ENCODE measurements at places on chromosomes 7 and 10.

DNA sequence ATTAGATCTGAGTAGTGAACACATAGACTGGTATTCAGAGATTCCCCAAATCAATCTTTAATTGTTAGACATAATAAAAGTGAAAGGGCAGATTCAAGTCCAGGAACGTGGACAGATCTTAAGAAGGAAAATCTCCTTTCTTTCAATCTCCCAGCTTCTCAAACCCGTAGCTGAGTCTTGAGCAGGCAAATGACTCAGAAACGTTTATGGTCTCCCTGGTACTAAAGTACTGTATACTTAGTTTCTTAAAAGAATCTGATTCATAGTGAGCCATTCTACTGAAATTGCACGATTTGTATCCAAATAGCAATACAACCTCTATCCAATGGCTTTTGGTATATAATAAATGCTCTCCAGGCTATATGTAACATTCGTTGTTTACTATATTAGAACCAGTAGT is 140.4 kb upstream of the RHEB start:
- DNase-seq, result peak; percentile 59

DNA sequence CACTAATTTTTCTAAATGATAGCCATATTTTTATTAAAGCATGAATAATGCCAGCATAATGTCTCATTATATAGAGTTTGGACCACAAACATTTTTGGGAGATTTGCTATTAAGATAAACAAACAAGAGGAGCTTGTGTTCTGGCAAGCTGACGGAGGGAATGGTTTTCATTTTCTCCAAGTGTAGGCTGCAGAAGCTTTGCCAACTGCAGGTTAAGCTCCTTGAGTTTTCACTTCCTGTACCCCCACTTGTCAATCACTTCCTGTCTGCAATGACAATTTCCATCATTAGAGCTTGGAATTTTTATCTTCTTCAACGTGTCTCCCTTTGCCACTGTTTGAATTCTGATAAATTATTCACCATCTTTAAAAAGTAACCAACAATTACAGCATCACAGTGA is 13.4 kb downstream of the EBF3 start:
- peak; percentile 44 for DNase-seq

DNA sequence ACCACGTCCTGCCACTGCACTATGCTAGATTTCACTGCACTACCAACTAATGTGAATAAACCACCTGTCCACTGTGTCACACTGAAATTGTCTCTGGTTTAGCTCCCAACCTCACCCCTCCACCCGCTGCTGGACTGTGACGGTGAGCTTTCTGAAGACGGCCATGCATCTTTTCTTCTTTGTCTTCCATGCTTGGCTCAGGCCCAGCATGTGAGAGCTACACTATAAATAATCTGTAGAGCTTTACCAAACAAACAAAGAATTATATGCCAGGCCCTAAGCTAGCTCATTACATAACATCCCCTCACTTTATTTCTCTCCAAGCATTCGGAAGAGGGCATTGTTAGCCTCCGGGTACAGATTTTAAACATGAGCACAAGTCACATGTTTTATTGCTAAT is 633.2 kb downstream of the TNS3 start:
- no peak for DNase-seq

DNA sequence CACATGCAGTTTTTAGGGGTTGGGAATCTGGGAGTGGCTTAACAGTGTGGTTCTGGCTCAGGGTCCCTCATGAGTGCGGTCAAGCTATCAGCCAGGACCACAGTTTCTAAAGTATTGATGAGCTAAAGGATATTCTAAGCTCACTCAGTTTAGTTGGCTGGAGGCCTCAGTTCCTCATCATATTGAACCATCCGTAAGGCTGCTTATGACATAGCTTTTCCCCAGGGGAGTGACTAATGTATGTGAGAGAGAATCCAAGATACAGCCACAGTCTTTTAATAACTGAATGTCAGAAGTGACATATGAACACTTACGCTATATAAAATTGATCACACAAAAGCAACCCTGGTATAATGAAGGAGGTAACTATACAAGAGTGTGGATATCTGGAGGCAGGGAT is 245.3 kb downstream of the POLR1F start:
- peak; percentile 6 for DNase-seq

DNA sequence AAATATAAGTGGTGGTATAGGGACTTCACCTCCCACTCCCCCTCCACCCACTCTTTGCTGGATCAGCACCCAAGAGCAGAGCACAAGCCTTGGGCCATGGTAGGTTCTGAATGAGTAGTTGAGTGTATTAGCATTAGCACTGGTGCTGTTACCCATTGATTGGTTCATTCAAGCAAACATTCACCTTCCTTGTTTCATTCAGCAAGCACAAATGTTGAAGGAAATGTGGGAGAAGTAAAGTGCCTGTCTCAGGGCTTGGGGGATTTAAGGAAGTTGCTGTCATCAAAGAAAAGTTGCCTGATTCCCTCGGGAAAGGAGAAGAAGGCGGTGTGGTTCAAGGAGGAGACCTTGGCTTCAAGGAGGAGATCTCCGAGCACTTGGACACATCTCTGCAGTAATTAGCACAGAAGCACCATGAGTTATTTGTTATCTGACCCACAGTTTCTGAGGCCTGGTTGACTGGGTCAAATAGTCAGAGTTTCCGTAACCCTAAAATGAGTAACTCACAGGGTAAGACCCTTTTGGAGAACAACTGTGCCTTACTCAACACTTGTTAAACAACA is 17.3 kb downstream of the IL2RA start:
- DNase-seq, result no peak

DNA sequence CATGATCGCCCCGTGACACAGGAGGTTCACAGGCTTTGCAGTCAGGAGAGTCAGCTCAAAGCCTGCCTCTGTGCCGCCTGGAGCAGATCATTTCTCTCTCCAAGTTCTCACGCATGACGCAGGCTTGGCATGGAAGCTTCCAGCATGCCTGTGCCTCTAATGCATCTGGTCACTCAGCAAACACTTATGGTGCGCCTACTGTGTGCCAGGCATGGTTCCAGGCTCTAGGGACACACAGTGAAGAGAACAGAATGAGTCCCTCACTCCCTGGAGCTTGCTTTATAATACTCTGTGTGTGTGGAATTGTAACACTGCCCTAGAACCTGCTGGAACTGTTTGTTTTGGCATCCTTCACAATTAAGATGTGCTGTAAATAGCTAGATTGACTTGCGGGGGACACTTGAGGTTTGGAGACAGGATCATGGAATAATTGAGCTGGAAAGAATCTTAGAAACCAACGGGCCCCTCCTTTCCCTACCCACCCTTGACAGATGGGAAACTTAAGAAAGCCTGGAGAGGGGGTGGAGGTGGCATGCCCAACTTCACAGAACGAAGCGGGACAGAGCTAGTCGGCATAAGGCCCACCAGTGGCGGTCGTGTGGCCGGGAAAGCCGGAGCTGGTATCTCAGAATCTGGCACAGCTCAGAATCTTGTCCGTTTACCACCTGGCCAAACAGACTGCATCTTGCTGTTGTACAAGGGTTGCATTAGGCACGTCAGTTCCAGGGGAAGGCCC is 4.6 kb upstream of the MYH16 start:
- peak; percentile 18 for DNase-seq

- no peak for DNase-seq
Measured at GRCh38 chr7:25926451-25926850, 225.5 kb upstream of the NFE2L3 start.

DNA sequence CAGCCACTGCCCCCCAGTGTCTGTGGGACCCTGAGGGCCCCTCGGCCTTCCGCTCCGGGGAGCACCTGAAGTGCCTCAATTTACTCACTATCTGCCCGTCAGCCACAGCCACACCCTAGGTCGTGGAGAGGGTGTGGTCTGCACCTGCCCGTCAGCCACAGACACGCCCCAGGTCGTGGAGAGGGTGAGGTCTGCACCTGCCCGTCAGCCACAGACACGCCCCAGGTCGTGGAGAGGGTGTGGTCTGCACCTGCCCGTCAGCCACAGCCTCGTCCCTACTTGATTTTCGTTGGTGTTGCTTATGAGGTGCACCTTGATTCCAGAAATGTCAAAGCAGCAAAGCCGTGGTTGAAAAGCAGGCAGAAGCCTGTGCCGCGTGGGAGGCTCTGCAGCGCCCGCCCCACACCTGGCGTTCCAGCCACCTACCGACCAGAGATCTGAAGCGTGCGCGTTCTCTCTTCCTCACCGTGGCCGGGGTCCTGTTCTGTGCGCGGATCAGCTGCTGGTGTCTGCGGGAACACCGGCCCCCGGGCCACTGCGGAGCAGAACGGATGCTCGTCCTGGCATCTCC is 101.6 kb downstream of the DYNC2I1 start:
- DNase-seq, result no peak

GRCh38 chr10:123790132-123790885 is 101.3 kb downstream of the CPXM2 start:
- DNase-seq, result no peak

DNA sequence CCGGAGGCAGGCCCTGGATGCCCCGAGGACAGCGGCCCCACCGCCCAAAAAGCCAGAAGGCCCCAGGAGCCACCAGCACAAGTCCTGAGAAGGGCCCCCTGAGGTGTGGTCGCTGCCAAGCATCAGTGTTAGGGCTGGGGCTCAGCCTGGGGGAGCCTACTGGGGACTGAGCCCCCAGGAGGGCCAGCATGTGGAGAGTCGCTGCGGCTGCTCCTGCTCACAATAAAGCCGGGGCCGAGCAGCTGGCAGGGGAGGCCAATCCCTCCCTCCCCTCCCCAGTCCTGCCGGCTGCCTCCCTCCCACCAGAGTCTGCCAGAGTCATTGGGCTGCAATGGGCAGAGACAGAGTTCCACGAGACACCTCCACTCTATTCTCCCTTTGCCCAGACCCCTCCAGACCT is 3.1 kb upstream of the ASIC3 start:
- DNase-seq, result no peak

- no peak for DNase-seq
Measured at GRCh38 chr7:128852537-128853254, 10.0 kb upstream of the ATP6V1F start.

GRCh38 chr10:55160655-55161283 is 359.7 kb upstream of the PCDH15 start:
- DNase-seq, result no peak

GRCh38 chr7:137434946-137435345 is 91.4 kb upstream of the PTN start:
- DNase-seq, result no peak

GRCh38 chr10:125189162-125189561 is 28.8 kb upstream of the CTBP2 start:
- no peak for DNase-seq

DNA sequence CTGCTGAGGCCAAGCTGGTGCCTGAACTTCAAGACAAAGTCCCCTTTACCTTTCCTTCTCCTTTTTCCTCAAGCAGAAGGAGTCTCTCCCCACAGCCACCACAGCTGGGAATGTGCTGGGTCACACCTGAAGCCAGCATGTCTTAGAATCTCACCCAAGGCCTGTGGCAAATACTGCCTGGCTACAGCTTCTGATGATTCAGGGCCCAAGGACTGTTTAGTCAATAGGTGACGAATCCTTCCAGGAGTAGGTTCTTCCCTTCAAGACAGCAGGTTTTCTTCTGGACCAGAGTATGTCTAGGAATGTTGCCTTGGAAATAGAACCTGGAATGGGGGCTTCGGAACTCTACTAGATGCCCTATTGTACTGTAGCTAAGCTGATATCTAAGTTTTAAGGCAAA is 374.6 kb downstream of the KIF20B start:
- no peak for DNase-seq

GRCh38 chr7:151307536-151307935 is 34.1 kb upstream of the NUB1 start:
- DNase-seq, result no peak

DNA sequence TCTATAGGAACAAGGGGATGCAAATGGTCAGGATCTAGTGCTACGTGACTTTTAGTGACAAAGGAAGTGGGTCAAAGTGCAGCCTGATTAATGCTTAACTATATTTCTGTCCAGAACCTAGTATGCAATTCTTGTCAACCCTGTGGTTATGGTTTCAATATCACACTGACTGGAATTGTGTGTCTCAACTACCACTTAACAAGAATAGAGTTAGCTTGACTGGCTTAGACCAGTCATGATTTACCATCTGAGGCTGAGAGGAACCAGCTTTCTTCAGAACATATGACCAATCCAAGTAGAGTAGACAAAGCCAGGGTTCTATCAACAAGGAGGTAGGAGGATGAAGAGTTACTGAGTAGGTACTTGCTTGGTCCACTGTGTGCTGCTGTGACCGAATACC is 54.4 kb downstream of the MYPN start:
- DNase-seq, result no peak

DNA sequence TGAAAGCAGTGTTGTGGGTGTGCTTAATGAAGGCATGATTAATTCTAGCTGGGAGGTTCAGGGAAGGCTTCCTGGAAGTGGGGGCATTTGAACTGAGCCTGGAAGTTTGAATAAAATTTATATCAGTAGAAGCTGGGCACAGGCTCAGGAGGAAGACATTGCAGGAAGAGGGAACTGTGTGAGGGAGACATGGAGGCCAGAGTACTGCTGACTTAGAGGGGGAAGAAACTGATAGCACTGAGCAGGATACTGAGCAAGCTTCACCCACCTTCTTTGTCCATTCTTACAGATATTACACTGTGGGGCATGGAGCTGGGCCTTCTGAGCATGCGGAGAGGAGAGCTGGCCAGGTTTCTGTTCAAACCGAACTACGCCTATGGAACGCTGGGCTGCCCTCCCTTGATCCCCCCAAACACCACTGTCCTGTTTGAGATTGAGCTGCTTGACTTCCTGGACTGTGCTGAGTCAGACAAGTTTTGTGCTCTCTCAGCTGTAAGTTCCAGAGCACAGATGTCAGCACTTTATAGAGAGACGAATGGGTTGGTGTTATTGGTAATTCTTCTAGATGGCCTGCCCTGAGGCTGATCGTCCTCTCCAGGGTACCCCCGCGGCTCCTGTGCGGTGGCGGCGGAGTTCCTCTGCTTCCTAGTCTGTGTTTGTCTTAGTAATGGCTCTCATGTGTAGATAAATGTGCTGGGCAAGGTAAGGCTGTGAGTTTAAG is 2.1 kb downstream of the FKBP6 start:
- peak; percentile 53 for DNase-seq

GRCh38 chr10:5812283-5813090 is 747 bp downstream of the GDI2 start:
- peak; percentile 28 for DNase-seq

DNA sequence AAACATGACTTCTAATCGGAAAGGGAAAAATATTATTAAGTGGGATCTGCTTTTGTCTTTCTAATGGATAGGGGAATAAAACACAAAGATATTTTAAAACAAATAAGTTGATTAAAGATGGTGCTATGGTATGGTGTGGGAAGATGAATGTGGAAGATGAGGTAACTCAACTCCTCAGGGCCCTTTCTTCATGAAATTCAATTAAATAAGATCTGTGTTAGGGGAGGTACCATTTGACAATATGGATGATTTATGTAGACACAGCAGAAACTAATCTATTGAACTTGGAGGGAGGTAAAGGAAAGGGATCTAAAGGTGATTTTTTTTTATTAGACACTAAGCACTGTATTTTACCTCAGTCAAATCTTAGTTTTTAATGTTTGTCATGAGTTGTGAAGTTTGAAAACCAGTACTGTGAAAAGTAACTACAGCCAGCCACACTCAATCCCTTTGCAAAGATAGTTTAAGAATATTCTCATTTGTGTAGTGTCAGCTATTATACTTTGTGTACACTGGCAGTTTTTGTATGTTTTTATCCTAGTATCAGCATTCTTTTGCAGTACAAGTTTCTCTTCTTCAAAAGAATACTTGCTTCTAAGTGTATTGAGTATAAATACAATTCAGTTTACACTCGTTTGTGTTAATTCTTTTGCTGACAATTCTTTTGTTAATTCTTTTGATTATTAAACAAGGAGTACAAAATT is 151.3 kb downstream of the PHF14 start:
- no peak for DNase-seq

GRCh38 chr10:130931256-130931655 is 380.3 kb downstream of the TCERG1L start:
- no peak for DNase-seq

- DNase-seq, result no peak
Measured at GRCh38 chr7:113083816-113084495, 2.7 kb downstream of the GPR85 start.

Measured in fibroblast of skin of right biceps (primary cell).